ENCODE measurements at places on chromosomes 4 and X. TPM values are rescaled to one million over a fixed set of nuclear protein-coding genes. Genes with fewer than 3 reads are reported as not detected.

Gene ZDHHC15
- 2.6 TPM for total RNA-seq

Gene NRK
- 1.4 TPM for total RNA-seq

Gene RAI2
- total RNA-seq = 19.9 TPM

Gene ABLIM2
- 14.3 TPM for total RNA-seq

Gene HERC5
- 2.4 TPM for total RNA-seq

Gene SCML2
- 1.8 TPM for total RNA-seq

Gene NDNF
- 5.4 TPM for total RNA-seq

Gene AVPR2
- 3.8 TPM for total RNA-seq

Gene SOX3
- not detected for total RNA-seq

Gene BMP2K
- total RNA-seq = 46.3 TPM

Gene ENAM
- 2.9 TPM for total RNA-seq

Gene NWD2
- total RNA-seq = 1.6 TPM

All from left cardiac atrium (tissue), 4 donors.